Activated naive CD4-positive, alpha-beta T cell (primary cell): ENCODE measurements at places on chromosomes 3 and 15.

DNA sequence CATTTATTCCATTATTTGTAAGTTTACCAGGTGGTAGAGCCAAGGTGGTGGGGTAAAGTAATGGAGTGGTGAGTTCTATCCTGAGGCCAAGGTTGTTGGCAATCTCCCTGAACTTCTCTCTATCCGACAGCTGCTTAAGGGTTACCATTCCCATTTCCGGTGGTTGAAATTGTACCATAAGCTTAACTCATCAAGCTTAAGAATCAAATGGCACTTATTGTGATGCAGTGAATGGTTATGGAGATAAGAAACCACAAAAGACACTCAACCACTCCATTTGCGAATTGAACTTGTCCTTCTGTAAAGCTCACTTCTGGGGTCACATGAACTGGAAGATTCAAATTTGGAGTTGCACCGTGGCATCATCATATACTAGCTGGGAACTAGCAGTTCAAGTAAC, 287.4 kb upstream of the SLCO3A1 start:
- no peak for DNase-seq

- no peak for DNase-seq
Measured at GRCh38 chr3:65945953-65946352, 92.8 kb downstream of the MAGI1 start.

- DNase-seq: no peak
Measured at GRCh38 chr3:180319461-180319860, 282.5 kb upstream of the TTC14 start.

GRCh38 chr15:72340366-72340765, 20.4 kb upstream of the CELF6 start:
- DNase-seq: no peak

GRCh38 chr15:41603941-41604911, 45.2 kb downstream of the TYRO3 start:
- no peak for DNase-seq

- DNase-seq: no peak
Measured at GRCh38 chr15:57285386-57285785, 90.9 kb upstream of the CGNL1 start.

GRCh38 chr3:142278451-142278850, 53.1 kb upstream of the GK5 start:
- DNase-seq: no peak

GRCh38 chr15:25053000-25053815, 98.4 kb downstream of the SNRPN start:
- no peak for DNase-seq
